ENCODE measurements at places on chromosomes 12 and 14.

DNA sequence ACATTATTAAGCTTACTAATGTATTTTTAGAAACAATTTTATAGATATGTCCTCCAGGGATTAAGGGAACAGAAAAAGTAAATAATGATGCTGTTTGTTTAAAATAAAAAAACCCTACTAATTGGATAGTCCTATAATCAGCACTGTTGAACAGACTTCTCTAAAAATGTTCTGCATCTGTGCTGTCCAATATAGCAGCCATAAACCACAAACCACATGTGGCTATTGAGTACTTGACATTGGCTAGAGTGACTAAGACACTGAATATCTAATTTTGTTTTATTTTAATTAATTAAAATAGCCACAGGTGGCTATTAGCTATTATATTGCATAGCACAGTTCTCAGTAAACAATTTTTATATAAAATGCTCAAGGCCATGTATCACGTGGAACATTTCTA is 210.4 kb downstream of the DPY19L2 start:
- DNase-seq = no peak

- no peak for DNase-seq
Observed at GRCh38 chr12:11228296-11228879, 41.1 kb downstream of the PRB3 start.

GRCh38 chr12:115155665-115156645 is 472.0 kb upstream of the TBX3 start:
- DNase-seq = no peak

- no peak for DNase-seq
Observed at GRCh38 chr12:65649126-65649525, 175.2 kb upstream of the HMGA2 start.

GRCh38 chr14:73935666-73936065 is 14.2 kb downstream of the FAM161B start:
- no peak for DNase-seq

GRCh38 chr14:89249065-89249695 is 167.9 kb downstream of the FOXN3 start:
- DNase-seq = no peak

GRCh38 chr12:51188359-51189051 is 15.6 kb upstream of the TFCP2 start:
- DNase-seq = no peak

DNA sequence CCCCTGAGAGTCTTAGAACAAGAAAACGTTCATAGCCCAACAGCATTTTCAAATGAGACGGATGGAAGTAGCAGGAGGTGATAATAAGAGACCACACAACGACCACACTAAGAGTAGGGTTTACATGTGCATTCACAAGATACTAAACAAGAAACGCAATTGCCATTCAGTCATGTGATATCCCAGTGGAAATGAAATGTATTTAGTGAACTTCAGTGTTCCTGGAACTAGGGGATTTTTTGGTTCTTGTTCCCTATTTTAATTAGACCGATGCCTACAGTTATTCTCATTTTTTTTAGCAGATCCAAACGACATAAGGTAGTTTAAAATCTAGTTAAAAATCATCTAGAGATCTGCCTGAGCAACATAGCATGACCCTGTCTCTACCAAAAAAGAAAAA is 150.0 kb downstream of the GPR65 start:
- no peak for DNase-seq

GRCh38 chr12:58029260-58029659 is 87.9 kb downstream of the ATP23 start:
- DNase-seq = no peak

DNA sequence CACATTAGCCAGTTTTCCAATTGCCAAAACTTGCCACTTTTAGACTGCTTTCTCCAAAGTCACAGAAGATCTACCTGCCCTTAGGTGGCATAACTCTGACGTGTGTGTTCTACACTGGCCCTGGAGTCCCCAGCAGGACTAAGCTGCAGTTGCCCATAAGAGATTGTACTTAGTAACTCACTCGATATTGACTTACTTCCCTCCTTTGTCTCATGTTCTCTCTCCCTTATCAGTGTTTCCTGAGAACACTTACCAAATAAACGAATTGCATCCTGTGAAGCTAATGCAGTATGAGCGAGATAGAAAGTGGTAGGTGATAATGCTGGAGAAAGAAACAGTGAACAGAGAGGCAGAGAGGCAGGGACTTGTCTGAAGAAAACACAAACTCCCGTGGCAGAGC is 117.2 kb downstream of the NUAK1 start:
- DNase-seq = no peak

- DNase-seq = no peak
Observed at GRCh38 chr12:1078002-1078401, 87.0 kb downstream of the ERC1 start.

GRCh38 chr12:110927546-110927945 is 7.2 kb upstream of the MYL2 start:
- no peak for DNase-seq

- no peak for DNase-seq
Observed at GRCh38 chr14:44712024-44712815, 205.1 kb upstream of the FSCB start.

GRCh38 chr12:114592946-114593345 is 91.0 kb downstream of the TBX3 start:
- DNase-seq = no peak

GRCh38 chr14:100278702-100279101 is 27.5 kb downstream of the SLC25A29 start:
- no peak for DNase-seq

All from stimulated activated CD4-positive, alpha-beta T cell treated with anti-CD3 and anti-CD28 coated beads, Interleukin-1b, Interleukin-23, amount 100 ng/mL, for 1 hour (primary cell).